ENCODE measurements at places on chromosomes 3 and 15.
A peak's percentile ranks its signal among the peaks of the same experiment; 100 is the strongest.

DNA sequence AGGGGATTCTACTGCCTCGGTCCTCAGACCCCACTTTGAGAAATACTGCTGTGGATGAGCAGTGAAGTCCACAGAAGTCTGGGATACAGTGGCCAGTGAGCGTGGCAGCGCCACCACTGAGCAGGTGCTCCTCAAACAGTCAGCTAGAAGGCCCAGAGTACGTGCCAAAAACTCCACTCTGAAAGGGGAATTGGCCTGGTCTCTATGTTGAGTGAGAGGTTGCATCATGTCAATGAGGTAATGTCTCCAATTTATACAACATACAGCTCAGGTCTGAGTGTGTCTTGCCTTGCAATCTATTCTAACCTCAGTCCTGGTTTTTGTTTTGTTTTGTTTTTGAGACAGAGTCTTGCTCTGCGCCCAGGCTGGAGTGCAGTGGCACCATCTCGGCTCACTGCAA, 53.3 kb upstream of the ETV5 start:
- no peak for DNase-seq

DNA sequence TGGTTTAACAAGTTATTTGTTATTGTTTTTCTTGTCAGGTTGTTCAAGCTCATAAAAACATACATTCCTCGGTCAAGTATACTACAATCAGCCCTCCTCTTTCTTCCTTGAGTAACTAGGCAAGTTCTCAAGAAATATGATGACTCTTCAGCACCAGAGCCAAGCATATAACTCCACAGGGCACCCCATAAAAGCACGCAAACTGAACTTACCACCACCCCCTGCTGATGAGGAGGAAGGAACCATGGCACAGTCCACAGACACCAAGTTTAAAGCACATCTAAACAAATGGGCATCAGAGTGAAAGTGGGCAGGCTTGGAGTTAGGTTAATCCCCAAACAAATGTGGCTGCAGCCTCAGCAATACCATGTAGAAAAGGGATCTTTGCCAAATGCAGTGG, 5.3 kb downstream of the IP6K2 start:
- DNase-seq: no peak

- peak; percentile 54 for DNase-seq
Measured at GRCh38 chr3:121660356-121661171, at the start of gene HCLS1. Gene HCLS1, minus strand, starts transcription at chr3:121660903. Its CDS starts 2,556 bp downstream, at chr3:121658347.

DNA sequence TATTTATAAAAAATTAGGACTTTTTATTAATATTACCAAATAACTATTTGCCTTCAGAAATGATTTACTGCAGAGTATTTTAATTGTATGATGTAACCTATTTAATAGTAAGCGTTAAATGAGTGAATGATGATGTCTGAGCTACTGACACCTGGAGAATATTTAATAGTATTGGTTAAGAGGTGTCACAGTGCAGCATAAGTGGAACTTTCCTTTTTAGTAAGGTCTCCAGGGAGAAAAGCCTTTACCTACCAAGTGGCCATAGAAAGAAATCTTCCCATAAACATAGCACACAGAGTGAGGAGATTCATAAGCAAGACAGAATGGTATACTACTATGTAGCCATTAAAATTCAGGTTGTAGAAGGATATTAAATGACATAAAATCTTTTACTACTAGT, 441.7 kb downstream of the TBL1XR1 start:
- DNase-seq: no peak

DNA sequence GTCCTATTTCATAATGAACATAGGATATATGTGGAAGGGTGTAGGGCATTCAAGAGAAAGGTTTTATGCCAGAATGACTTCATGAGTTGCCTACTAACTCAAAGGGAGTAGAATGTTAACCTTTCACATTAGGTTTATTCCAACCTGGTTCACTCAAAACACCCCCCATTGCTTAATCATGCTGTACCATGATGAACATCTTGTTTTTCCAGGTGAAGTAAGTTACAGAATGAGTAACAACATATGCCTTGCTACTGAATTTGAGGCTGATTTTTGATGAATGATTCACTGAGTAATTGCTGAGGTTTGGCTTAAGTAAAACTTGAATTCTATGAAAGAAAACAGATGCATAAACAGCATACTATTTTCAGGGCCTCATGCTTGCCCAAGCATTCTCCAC, 5.9 kb upstream of the CLDN16 start:
- DNase-seq: no peak

DNA sequence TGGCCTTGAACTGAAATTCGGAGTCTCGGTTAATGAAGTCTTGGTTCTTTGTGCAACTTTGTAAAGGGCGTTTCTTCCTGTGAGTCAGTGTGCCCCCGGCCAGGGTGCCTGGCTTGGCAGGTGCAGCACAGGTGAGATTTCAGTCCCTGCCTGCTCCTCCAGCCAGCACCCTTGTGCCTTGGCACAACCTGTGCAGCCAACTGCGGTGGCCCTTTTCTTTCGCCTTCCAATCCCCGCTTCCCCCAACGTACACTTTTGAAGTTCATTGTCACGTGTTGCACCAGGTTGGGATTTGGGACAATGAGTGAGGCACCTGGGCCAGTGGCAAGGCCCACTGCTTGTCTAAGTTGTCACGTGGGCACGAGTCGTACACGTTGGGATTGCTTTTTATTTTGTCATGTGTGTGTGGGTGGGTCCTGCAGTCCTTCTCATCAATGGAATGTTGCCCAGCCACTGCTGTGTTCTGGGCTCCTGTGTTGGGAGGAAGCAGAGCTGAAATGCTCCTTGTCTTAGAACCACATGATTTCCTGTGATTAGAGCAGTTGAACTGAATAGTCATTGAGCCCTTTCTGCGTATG, 242.9 kb upstream of the BHLHE40 start:
- no peak for DNase-seq

DNA sequence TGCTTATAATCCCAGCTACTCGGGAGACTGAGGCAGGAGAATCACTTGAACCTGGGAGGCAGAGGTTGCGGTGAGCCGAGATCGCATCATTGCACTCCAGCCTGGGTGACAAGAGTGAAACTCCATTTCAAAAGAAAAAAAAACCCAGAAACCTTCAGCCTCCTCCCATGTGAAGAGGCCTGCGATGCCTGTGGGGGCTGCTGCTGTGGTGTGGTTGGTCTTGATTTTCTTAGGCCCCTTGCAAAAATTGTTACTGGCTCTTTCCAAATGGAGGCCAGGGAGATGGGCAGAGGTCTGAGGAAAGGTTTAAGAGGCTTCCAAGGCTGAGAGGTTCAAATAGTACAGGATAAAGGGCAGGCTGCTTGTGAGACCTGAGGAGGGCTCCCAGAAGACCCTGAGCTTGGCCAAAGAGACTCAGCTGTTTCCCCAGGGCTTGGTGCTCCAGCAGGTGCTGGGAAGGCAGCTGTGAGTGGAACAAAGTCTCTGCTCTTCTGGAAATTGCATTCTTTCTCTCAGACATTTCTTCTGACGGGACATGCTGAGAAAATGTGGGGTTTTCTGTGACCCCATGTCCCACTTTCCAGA, 18.4 kb downstream of the GCSAM start:
- DNase-seq: no peak

- DNase-seq: no peak
Measured at GRCh38 chr3:46318207-46318927, 35.5 kb upstream of the CCR2 start.

- no peak for DNase-seq
Measured at GRCh38 chr3:15110206-15110605, 11.3 kb upstream of the RBSN start.

- no peak for DNase-seq
Measured at GRCh38 chr15:83457149-83457548, 10.0 kb downstream of the SH3GL3 start.

DNA sequence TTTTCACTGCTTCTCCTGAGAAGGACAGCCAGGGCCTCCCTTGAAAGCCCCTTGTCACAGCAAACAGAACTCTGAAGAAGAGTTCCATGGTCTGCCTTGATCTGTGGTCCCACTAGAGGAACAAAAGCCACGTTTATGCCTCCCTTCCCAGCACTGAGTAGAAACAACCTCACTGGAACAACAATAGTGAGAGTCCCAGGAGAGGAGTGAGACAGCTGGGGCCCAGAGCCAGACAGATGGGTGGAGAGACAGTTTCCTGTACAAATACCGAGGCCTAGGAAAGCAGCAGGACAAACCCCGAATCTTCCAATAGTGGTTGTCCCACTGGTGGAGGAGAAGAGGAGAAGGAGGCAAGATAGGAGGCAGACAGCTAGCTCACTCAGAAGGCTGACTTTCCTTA, 106.1 kb downstream of the WDR76 start:
- no peak for DNase-seq

GRCh38 chr15:101579631-101580163, 72.5 kb downstream of the TM2D3 start:
- no peak for DNase-seq

All from stimulated activated CD4-positive, alpha-beta T cell treated with anti-CD3 and anti-CD28 coated beads, Interleukin-1b, Interleukin-23, amount 100 ng/mL, for 4 hours (primary cell).